ENCODE measurements at places on chromosomes 12 and 14.

DNA sequence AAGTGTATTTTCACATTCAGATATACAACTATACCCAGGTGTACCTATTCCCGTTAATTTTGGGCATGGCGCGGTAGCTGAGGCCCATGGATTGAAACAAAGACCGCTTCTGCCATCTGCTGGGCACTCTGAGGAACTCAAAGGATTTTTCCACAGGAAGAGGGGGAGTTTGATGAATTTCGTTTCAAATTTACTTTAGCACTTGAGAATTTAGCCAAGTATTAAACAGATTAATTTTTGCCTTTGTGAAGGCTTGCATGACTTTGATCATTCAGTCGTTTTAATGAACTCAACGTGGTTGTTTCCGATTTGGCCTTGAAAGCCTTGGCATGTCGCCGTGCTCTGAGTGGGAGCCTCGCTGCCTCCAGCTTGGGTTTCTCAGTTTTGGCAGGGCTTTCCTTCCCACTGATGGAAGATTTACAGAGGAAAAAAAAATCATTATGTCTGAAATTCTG, 153.2 kb upstream of the DDHD1 start:
- DNase-seq, result peak; percentile 5

GRCh38 chr12:107590814-107591375, 94.7 kb upstream of the PWP1 start:
- no peak for DNase-seq

GRCh38 chr14:99191395-99192027, 80.5 kb downstream of the BCL11B start:
- DNase-seq, result no peak

- no peak for DNase-seq
Observed at GRCh38 chr12:108129017-108129812, at the start of gene WSCD2. Gene WSCD2, plus strand, starts transcription at chr12:108129288. Its CDS starts 66,545 bp downstream, at chr12:108195833.

GRCh38 chr12:110849748-110850403, 3.1 kb downstream of the CCDC63 start:
- DNase-seq, result no peak

GRCh38 chr12:103085541-103085940, 128.1 kb downstream of the ASCL1 start:
- DNase-seq, result no peak

DNA sequence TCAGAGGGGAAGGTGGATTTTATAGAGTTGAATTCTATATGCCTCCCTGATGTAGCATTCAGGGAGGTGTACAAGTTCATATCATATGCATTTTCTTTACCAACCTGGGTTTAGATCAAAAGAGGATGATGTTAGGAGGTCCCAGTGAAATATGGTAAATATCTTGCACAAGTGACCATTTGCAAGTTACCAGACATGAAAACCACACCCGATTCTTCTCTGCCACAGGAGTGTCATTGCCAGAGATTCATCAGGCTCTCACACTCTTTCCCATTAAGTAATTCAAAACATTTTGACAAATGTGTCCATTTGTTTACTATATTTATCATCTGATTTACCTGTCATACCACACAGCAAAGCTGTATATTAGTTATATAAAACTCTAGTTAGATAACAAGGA, 44.0 kb downstream of the VCPKMT start:
- no peak for DNase-seq

- DNase-seq, result no peak
Observed at GRCh38 chr12:254039-254438, 8.6 kb downstream of the SLC6A13 start.

GRCh38 chr12:99427104-99427503, 220.4 kb upstream of the GARIN6 start:
- DNase-seq, result no peak

- DNase-seq, result no peak
Observed at GRCh38 chr14:72892879-72893635, 844 bp downstream of the DPF3 start.

- no peak for DNase-seq
Observed at GRCh38 chr14:75430116-75430515, 2.3 kb downstream of the JDP2 start.

GRCh38 chr14:100677554-100678468, 48.9 kb upstream of the DLK1 start:
- no peak for DNase-seq

DNA sequence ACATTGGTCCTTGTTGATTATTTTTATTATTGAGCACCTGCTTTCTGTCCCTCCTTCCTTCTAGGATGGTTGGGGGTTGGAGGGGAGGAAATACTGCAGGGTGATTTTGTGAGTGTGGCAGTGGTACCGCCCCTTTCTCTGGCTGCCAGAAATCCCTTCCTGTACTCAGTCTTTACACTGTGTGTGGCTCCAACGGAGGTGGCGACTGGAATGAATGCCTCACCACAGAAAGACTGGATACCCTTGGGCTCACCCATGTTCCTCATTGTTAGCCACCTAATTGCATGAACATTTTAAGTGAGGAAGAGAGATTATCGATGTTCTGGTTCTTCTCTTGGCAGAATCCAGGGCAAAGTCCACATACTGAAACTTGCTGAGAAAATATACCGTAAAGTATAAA, 272.0 kb upstream of the E2F7 start:
- no peak for DNase-seq

GRCh38 chr12:131425112-131426075, 285.5 kb upstream of the SFSWAP start:
- DNase-seq, result no peak

DNA sequence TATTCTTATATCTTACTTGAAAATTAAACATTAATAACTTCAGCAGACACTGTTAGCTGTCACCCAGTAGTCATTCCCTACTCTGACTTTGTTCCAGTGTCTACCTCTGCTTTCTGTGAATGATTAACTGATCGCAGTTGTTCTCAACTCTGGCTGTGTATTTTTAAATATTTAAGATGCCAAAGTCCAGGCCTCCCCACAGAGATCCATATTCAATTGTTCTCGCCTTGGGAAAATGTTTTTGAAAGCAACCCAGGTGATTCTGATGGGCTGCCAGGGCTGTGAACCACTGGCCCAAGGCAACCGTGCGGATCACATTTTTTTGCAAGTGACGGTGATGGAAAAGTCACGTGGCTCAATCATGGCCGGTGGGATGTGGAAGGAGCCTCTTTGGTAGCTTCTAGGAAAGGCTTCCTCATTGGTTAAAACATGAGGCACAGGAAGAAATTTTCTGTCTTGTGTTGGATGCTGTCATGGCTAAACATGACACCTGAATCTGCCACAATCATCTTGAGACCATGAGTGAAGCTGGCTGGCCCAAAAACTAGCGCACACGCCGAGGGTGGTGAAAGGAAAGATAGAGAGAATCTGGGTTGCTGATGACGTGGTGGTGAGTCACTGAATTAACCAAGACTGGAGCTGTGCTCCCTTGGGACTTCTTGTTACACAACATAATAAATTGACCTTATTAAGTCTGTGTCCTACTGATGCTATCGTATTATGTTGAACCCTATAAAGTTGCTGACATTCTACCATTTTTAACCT, 37.2 kb downstream of the RDH12 start:
- no peak for DNase-seq

DNA sequence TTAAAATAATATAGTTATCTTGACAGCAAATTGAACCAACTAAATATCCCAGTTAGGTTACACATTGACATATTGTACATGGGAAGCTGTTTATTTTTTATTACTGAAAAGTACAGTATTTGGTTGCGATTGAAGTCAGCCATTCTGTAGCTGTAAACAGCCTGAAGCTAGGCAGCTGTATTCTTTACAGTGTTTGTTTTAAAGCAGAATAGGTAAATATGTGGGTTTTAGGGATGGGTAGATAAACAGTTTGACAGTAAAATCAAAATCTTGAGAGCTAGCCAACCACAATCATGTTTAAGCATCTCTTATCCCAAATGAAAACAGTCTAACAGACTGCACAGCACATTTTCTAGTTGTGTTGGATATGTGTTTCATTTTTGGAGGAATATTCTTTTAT, 45.7 kb downstream of the TTC6 start:
- DNase-seq, result no peak

- DNase-seq, result no peak
Observed at GRCh38 chr12:12870465-12870864, 20.9 kb upstream of the GPRC5A start.

GRCh38 chr12:30830751-30831150, 76.0 kb upstream of the CAPRIN2 start:
- DNase-seq, result no peak

- DNase-seq, result no peak
Observed at GRCh38 chr12:45186762-45187161, 29.1 kb upstream of the ANO6 start.

DNA sequence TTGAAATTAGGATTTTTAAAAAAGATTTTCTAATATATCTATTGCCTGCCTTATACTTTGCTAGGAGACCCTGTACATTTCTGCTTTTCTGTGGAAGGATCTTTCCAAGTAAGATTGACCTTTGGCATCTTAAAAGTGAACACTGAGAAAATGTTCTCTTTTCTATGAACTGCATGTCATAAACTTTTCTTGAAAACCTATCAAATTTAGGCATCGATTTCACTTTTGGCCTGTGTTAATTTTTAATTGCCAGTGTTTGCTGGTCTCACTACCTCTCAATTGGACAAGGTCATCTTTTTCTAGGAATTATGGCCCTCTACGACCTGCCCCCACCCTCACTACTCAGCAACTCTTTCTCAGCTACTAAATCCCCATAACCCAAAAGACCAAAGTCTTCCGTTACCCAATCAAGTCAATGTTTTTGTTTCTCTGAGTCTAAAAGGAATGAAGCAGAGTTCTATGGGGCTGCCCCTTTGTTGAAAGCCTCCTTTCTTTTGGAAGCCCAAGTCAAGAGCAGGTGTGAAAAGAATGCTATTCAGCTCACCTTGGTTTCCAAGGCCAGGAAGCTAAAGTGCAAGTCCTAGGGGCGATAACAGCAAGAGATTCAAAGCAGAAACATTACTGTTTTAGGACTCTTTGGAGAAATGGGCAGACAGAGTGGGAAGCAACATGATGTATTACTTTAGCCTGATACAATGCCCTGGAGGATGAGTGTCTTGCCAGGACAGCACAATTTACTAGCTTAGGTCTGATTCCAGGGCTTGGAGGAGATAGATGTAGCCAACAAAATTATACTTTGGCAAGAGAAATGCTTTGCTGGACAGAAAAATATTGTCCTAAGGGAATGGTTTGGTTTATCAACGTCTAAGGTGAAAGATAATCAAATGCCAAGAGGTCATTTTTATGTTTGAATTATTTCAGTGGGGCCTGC, 55.0 kb downstream of the IGF1 start:
- no peak for DNase-seq

DNA sequence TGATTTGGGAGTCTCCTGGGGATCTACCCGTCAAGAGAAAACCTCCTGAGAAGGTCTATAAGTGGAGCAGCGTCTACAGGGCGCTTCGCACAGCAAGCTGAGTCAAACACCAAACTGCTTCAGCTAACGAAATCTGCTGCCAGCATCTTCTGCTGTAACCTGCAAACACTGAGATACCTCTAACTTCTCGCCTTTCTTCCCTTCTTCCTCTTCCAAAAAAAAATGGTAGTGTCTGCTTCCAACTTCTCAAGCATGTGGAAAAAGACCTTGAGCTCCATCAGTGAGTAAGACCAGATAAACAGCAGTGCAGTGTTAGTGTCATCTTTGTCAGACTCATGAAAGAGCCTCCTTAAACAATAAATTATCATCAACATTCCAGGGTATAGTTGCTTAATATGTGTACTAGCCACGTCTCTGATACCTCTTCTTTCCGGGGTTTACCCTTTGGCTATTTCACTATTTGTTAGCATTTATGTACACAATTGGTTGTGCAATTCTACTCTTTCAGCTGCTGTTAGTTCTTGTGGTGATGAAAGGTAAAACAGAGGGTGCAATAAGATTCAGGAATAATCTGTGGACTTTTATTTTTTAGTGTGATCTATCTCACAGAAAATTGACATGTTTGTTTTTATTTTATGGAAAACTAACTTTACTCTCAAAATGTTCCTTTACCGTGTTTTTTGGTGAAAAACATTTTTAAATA, 81.6 kb downstream of the LLPH start:
- DNase-seq, result no peak

DNA sequence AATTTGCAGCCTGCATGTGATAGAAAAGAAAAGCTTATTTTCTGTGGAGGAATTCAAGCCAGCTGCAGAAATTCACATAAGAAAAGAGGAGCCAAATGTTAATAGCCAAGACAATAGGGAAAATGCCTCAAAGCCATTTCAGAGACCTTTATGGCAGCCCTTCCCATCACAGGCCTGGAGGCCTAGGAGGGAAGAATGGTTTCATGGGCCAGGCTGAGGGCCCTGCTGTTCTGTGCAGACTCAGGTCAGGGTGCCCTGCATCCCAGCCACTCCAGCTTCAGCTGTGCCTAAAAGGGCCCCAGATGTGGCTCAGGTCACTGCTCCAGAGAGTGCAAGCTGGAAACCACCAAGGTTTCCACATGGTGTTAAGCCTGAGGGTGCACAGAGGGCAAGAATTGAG, 21.2 kb upstream of the CCDC88C start:
- DNase-seq, result no peak

DNA sequence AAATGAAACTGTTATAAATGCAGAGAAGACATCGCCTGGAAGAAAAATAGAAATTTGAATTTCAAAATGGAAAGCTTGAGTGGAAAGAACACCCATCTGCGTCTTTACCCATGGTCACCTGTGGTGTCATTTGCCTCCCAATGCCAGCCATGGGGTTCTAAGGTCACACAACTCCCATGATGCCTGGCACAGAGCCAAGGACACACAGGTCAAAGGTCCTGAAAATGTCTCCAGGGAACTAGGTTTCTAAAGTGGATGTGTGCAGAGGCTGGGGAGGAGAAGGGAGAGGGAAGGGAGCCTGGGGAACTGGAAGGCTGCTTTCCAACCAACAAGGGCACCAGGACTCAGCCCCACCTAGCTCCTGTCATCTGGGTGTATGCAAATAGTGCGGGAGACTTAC, 724.0 kb upstream of the TMEM132C start:
- DNase-seq, result no peak

DNA sequence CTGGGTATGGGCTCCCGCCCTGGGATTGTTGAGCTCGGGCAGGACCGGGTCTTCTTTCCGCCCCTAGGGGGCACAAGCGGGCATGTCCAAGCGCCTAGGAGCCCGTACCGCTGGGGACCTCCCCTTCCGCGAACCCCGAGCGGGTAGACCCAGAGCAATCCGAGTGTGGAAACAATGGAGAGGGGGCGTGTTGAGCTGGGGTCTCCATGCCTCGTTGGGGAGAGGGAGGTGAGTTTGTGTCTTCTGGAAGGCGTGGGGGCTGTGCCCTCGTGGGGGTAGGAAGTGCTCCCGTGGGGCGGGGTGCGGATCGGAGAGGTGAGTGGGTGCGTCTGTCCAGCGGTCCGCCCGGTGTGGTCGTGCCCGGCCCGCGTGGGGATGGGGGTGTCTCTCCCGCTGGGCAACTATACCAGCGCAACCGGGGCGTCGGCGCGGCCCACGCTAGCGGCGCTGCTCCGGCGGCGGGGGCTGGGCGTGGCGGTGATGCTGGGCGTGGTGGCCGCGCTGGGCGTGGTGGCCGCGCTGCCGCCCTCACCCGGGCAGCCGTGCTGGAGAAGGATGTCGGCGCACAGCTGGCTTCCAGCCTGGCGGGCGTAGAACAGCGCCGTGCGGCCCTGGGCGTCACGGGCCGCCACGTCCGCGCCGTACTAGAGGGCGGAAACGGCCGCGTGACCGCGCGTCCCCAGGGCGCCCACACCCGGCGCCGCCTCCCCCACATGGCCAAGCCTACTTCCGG, 12.2 kb downstream of the AGAP2 start:
- DNase-seq, result no peak
